IMR-90 (cell line): ENCODE measurements at places on chromosomes 5 and 9. TPM values are rescaled to one million over a fixed set of nuclear protein-coding genes. Genes with fewer than 3 reads are reported as not detected.
A peak's percentile ranks its signal among the peaks of the same experiment; 100 is the strongest.

The NTRK2 gene
- polyA plus RNA-seq: 0.02 TPM in 1 of 2 replicates, not detected in the other

The IL3 gene
- not detected in 2 replicates for polyA plus RNA-seq

The GMCL2 gene
- not detected in 2 replicates for polyA plus RNA-seq

The SLC22A4 gene
- polyA plus RNA-seq: 2.5 and 2.6 TPM in 2 replicates

The WASHC1 gene
- polyA plus RNA-seq: 13.7 and 17.6 TPM in 2 replicates

The RNF208 gene
- 1.2 and 1.6 TPM in 2 replicates for polyA plus RNA-seq

The PCDHGC5 gene
- 3.8 TPM in 2 replicates for polyA plus RNA-seq

- DNase-seq: no peak
Measured at GRCh38 chr9:89659891-89660685, 55.3 kb downstream of the GADD45G start.

- peak; percentile 55 for DNase-seq
Measured at GRCh38 chr9:91720313-91720712, 229.7 kb downstream of the ROR2 start.

DNA sequence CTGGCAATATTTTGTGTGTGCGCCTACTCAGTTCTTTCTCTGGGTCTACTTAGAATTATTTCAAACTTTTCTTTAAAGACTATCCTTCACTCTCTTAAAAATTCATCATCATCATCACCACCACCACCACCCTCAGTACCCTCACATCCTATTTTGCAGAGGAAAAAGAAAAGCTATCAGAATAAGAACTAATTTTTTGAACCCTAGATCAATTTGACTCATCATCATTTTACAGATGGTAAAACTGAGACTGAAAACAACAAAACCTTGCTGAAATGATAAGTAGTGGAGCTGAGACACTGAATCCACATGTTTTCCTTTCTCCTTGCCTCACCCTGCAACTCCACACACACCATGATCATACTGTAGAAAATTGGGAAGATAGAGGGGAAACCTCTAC lies 119.3 kb downstream of the SSBP2 start:
- DNase-seq: no peak

DNA sequence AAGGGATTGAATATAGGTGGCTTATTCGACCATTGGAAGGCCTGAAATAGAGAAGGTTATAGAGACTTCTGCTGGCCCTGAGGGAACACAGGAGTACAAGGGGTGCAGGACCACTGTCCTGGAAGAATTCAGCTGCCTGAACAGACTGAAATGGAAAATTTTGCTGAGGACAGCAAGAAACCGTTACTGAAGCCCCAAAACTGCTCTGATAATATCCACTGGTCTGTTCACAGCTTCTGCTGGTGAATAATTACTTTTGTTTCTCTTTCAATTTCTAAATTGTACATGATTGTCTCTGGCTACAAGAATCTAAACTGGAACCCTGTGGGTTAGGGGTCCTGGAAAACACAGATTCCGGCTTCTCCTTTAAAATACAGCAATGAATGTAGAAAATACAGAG lies 218.5 kb upstream of the CDH12 start:
- no peak for DNase-seq

DNA sequence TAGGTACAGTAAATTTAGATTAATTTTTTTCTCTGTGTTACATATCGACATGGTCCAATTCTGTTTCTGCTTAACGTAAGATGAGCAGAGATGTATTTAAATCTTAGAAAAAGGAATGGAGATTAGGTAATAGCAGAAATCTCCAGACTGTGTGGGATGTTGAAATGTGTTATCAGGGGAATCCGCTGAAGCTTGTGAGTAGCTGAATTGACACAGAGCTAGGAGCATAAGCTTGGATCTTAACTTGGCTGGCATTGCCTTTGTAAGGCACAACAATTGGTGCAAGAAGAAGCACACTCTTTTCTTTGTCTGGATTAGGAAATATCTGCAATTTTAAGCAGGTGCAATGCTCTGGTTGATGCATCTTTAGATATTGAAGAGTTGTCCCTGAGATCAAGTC lies 53.1 kb downstream of the PLPPR1 start:
- DNase-seq: no peak

DNA sequence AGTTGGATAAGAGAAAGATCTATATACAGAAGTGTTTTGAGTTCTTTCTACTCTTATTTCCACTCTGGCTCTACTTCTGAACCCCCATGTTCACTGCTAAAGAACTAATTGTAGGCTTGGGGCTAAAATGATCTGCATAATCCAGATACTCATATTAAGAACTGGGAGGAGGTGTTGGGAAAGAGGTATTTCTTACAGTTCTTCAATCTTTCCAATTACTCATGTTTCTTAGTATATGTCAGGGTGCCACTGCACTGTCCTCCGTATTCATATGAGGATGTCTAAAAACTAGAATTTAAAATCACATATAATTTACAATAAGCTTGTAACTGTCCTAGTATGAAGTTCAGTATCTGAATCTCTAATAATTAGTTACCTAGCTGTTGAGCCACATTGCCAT lies 12.7 kb downstream of the NIPBL start:
- no peak for DNase-seq

GRCh38 chr9:72576087-72576486 lies 54.7 kb downstream of the TMC1 start:
- DNase-seq: no peak

DNA sequence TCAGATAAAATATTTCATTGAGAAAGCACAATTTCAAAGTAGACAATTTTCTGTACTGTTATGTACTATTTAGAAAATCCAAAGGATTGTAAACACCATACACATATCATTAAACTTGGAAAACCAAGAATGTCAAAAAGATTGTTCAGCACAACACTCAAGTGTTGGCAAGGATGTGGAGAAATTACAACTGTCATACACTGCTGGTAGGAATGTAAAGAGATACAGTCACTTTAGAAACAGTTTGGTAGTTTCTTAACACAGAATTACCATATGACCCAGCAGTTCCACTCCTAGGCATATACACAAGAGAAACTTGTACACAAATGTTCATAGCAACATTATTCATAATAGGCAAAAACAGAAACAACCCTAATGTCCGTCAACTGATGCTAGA lies 71.2 kb downstream of the OR2K2 start:
- DNase-seq: peak; percentile 2

DNA sequence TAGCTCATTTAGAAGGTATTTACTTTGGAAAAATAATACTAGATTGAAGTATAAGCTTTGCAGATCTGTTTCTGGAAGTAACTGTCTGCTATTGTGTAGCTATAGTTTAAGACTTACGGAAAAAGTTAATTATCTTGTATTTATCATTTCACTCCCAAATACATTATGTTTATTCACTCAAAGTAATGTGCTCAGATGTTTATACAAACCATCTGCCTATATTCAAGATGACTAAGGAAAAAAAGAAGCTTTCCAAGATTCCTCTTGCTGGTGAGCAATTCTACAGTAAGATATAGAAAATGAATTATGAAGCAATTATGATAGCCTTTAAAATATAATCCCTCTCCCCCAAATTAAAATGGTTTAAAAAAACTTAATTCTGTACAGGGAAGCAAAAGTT lies 137.9 kb downstream of the KIAA0825 start:
- peak; percentile 24 for DNase-seq

DNA sequence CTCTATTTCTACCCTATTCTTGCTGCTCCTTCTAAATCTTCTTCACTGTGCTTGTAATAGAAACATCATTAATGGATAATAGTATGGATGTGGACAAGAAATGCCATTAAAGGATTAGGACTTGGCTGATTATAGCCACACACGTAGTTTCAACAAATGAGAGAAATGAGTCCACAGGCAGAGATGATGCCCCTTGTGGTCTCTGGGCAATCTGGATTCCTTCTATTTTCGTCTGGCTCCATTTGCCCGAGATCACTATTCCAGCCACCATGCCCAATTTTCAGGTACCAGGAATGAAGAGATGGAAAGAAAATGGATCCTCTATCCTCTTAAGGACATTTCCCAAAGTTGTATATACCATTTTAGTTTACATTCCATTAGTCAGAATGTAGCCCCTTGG lies 13.2 kb downstream of the VLDLR start:
- no peak for DNase-seq

DNA sequence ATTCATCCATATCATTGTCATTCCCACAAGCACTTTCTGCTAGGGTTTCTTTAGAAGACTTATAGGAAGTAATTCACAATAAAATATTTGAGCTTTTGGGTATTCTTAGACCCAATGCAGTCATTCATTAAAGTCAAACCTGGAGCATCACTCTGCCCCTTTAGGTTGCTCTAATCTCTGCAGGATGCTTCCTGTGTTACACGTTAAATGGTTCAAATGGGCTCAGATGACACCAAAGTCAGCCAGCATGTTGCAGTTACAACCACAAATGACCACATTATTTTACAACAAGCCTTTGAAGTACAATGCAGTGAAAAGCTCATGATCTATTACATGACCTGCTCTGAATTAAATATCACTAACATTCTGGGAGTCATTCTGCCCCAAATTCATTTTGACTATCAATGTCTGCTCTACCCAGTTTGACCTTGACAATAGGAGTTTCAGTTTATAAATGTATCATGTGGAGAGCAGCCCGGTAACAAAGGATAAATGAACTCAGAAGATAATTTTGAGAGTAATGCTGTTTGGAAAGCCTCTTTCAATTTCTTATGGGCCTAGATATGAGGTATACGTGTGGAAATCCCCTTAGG lies 668.6 kb upstream of the DMAC1 start:
- DNase-seq: no peak

- DNase-seq: peak; percentile 88
Measured at GRCh38 chr9:114413861-114414301, 26.1 kb upstream of the AKNA start.

DNA sequence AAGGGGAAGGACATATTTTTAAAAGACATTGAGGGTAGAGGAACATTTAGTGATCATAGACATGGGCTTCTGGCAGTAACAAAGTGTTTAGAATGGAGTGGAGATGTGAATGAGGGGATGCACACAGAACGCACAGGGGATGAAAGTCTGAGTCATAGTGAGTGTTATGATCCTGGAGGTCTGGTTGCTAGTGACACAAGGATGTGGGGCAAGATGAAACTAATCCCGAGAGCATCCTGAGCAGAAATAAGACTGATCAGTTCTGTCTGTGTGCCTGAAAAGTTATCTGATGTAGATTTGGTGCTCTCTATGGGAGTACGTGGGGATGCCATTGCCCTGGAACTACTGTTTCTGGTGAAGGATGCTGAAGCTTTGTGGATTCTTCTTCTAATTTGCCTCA lies 141.1 kb downstream of the CHSY3 start:
- DNase-seq: no peak

- DNase-seq: peak; percentile 55
Measured at GRCh38 chr9:115972362-115972761, 181.2 kb upstream of the PAPPA start.

- no peak for DNase-seq
Measured at GRCh38 chr9:2466703-2467102, 154.9 kb upstream of the VLDLR start.

GRCh38 chr9:103014242-103014641 lies 19.1 kb downstream of the CYLC2 start:
- no peak for DNase-seq

DNA sequence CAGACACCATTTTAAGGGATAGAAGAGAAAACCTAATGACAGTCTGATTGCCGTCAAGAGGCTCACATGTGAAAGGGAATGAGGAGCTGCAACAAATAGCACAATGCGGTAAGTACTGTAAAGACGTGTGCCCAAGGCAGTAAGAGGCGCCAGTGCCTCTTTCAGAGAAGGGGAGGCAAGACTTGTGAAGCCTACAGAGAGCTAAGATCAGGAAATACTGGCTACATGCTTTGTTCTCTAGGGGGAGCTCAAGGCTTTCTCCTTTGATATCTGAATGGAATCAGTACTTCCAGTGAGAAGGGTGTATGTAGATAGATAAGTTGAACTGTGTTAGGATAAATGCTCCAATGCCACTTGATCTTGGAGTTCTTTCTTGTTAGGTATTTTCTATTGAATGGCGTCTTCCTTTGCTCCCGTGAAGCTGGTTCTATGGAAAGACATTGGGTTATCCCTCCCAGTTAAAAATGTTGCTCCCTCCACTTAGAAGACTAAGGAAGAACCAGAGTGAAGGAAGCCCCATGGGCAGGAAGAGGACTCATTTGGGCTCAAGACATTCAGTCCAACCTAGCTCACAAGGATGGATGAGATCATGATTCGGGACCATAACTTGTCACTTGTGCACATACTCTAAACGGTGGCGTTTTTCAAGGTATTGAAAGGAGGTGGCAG lies 23.5 kb upstream of the ALDOB start:
- DNase-seq: peak; percentile 83

GRCh38 chr9:5832538-5833529 lies at the start of gene ERMP1:
Gene ERMP1 (minus strand): TSS chr9:5833117. CDS start chr9:5833027, 90 bp downstream.
- peak; percentile 74 for DNase-seq

DNA sequence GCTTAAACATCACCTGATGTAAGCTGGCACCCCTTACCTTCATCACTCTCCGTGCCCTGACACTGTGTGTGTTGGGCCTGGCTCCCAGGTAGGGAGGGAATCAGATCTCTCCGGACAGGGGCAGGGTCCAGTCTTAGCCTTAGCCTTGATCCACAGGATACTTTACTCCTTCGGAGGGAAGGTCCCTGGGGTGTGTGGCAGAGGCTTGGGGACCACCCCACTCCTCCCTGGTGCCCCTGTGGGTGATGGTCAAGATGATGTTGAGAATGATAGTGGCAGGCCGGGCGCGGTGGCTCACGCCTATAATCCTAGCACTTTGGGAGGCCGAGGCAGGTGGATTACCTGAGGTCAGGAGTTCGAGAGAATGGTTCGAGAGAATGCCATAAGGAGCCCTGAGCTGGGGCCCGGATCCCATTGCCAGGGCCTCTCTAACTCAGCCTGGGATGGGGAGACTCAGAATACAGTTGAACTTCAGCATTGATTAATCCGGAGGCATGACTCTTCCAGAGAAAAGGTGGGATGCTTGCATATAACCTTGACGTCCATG lies 269.5 kb downstream of the HSPA4 start:
- no peak for DNase-seq

- DNase-seq: no peak
Measured at GRCh38 chr5:55601628-55602027, 66.9 kb upstream of the PLPP1 start.

GRCh38 chr5:5492087-5492933 lies 69.8 kb downstream of the ICE1 start:
- DNase-seq: peak; percentile 61

- DNase-seq: no peak
Measured at GRCh38 chr9:125992557-125992956, 245.4 kb downstream of the PBX3 start.

GRCh38 chr5:126483156-126483555 lies 59.9 kb downstream of the GRAMD2B start:
- DNase-seq: peak; percentile 54

- DNase-seq: peak; percentile 58
Measured at GRCh38 chr9:108994695-108995094, 18.6 kb downstream of the CTNNAL1 start.

- DNase-seq: no peak
Measured at GRCh38 chr9:87004016-87004415, 56.7 kb upstream of the GAS1 start.

GRCh38 chr5:107532169-107532878 lies 138.4 kb downstream of the EFNA5 start:
- no peak for DNase-seq

- no peak for DNase-seq
Measured at GRCh38 chr9:119050281-119050680, 319.0 kb downstream of the BRINP1 start.

DNA sequence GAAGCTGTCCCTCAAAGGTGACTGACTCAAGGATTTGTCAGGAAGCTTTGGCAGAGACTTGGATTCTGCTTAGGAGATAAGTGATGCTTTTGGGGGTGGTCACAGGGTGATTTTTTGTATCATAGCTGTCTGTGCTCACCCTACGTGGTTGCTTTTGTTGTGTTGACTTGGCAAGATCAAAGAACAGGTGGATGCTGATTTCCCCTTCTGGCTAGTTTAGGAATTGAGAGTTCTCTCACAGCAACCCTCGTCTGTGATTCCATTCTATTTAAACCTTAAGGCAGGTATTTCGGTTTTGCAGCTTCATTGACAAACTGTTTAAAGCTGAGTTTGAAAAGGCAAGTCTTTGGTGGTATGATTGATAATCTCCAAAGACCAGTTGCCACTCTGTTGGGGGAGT lies 27.2 kb downstream of the ARHGAP26 start:
- DNase-seq: no peak
